Activated T-helper 1 cell treated with anti-CD3 and anti-CD28 coated beads, Interleukin-2, amount 50 U/mL, for 16 hours (primary cell): ENCODE measurements at places on chromosomes 7 and 10.

GRCh38 chr10:73809061-73809818 lies 2.2 kb downstream of the NDST2 start:
- no peak for DNase-seq

DNA sequence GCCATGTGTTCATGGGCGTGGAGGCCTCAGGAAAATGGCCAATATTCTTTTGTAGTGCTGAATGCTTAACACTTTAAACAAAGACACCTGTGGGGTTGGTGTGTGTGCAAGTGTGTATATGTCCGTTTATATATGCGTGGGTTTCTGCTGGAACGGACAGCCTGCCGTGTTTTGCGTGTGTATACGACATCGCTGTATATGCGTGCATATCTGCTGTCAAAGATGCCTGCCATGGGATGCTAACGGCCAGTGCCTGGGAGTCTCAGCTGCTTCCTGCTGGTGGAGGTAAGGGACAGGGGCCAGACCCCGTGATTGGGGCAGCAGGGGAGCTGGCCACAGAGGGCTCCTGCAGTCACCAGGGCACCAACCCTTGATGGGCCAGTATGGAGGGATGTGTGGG lies 216.3 kb upstream of the SHH start:
- DNase-seq: no peak

GRCh38 chr7:108284349-108285002 lies 154.3 kb upstream of the LAMB4 start:
- no peak for DNase-seq

DNA sequence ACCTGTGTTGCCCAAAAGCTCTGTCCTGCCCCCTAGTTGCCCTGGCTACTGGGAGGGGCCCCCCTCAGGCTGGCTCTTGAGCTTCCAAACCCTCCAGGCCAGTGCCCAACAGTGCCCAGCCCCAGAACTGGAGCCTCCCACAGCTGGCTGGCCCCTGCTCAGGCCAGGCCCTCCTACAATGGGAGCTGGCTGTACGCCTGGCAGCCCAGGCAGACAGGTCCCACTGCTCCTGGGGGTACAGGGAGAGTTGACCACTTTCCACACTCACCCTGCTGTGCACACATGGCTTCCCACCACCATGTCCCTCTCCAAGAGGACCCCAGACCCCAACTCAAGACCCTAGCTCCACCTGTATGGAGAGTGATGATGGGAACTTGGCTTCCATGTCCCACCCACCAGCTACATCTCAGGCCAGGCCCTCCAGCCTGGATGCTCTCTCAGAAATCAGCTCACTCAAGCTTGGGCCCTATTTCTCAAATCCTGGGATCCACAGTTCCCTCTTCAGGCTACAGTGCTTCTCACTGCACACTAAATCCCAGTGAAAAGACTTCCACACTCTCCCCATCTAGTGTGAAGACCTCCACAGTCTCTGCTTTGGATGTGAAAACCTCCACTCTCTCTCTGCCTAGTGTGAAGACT lies 92.6 kb downstream of the OAT start:
- DNase-seq: no peak

GRCh38 chr10:114437473-114438292 lies 33.4 kb upstream of the AFAP1L2 start:
- no peak for DNase-seq

GRCh38 chr10:109988212-109988596 lies 19.6 kb upstream of the ADD3 start:
- no peak for DNase-seq

DNA sequence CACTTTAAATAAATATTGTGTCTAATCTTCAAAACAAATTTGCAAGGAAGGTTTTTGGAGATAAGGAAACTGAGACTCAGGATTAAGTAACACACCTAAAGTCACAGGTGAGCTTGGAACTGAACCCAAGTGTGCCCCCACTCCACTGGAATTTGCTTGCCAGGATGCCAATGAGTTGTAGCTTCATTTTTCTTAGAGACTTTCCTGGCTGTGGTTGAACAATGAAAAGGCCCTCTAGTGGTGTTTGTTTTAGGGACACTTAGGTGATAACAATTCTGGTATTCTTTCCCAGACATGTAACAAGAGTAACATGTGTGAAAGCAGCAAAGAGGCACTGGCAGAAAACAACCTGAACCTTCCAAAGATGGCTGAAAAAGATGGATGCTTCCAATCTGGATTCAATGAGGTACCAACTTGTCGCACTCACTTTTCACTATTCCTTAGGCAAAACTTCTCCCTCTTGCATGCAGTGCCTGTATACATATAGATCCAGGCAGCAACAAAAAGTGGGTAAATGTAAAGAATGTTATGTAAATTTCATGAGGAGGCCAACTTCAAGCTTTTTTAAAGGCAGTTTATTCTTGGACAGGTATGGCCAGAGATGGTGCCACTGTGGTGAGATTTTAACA lies 1.5 kb downstream of the IL6 start:
- DNase-seq: no peak

DNA sequence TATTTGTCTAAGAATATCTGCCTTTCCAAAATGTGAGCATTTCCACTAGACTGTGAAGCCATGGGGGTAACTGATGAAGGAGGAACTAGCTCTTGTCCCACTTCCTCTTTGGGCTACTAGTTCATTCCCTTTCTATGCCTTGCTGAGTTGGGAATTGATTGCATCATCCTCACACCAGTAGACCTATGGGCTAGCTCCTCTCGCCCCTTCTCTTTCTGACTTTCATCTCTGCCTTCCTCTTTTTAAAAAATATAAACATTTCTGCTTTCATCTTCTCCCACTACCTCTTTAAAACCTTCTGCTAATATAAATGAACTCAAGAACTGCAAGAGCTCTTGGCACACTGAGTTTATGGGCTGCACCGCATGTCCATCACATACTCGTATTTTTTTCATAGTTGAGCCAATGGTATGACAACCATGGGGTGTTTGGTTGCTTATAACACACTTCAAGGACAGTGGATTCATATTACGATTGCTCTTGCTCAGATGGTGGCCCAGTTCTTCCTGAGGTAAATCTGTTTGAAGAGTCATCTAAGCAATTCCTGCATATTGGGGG lies 182.0 kb downstream of the REEP3 start:
- DNase-seq: no peak

- no peak for DNase-seq
These were observed 123.8 kb downstream of the DOCK1 start for GRCh38 chr10:127029061-127029460.

DNA sequence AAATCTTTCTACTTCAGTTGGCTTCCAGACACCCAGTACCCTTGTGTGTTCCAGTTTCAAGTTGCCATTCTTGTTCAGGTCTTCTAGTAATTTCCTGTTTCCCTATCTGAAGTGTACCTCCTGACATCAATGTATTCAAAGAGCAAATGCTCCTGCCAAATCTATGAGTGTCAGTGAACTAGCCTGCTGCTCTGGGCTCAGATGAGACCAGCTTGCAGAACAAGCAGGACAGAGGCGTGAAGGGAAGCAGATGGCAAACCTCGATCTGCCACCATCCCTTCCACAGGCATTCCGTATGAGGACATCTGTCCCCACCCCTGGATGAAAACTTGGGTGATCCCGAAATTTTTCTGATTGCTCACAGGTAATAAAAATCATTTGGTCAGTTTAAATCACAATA lies 4.4 kb upstream of the MPP7 start:
- no peak for DNase-seq

DNA sequence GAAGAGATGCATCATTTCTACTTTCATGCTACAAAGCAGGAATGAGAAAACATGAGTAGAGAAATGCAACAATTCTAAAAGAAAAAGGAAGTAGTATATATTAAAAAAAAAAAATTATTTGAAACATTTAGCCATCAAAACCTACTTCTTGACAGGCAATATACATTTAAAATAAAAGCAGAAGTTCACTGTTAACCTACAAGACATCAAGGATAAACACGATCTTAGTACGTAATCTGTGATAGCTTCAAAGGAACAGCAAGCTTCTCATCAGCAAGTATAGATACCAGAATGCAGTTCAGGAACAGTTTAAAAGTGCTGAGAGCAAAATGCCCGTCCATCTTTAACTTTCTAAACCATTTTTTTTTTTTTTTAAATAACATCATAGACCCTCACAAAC lies 36.9 kb downstream of the MALSU1 start:
- DNase-seq: no peak

GRCh38 chr10:100709146-100710082 lies 36.0 kb upstream of the PAX2 start:
- no peak for DNase-seq

- DNase-seq: no peak
These were observed 256.6 kb upstream of the GLI3 start for GRCh38 chr7:42493436-42494198.
